ENCODE measurements at places on chromosomes 2 and 18.

- no peak for DNase-seq
Observed at GRCh38 chr2:94774851-94775250, 96.4 kb upstream of the TEKT4 start.

DNA sequence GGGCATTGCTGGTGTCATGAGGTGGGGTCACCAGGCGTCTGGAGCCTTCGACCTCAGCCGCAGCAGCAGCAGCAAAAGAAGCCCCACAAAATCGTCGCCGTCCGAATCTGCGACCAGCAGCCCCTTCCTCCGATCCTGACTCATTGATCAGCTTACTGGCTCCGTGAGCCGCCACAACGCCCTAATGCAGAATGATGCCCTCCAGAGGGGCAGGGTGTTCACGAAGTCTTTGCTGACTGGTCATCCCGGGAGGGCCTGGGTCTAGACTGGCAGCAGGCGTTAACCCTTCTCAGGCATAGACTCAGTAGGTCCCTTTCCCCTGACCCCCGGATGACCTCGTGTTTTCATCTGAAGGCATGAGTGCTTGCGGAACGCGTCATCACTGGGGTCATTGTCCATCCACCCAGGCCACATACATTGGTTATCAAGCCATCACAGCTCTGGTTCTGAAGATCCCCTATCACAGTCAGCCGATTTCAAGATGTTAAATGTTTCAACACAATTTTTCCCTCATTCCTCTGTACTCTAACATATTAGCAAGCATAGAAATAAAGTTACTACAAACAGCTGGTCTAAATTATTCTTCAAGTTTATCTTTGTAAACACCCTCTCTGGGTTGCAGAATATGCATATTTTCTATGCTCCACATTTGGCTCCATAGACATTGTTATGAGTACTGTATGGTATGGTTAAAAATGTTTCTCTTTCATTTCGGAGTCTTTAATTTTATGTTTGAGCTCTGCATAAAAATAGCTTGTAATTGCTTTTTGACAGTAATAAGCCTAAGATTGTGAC, 83.3 kb upstream of the SALL3 start:
- DNase-seq = no peak

DNA sequence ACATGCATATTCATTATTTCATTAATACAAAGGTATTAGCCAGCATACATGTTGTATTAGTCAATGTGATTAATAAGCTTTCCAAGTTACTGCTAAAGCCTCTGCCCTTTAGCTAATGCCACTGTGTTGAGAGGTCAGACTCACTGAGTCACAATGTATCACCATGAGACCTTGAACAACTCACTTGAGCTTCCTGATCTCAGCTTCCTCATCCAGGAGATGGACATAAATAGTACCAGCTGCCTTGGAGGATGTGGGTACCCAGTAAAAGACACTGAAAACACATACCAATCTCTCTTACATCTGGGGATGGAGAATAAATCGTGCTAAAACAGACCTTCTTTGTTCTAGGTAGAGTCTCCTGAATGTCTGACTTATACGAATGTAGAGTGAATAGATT, 224.6 kb downstream of the EPHA4 start:
- DNase-seq = no peak

DNA sequence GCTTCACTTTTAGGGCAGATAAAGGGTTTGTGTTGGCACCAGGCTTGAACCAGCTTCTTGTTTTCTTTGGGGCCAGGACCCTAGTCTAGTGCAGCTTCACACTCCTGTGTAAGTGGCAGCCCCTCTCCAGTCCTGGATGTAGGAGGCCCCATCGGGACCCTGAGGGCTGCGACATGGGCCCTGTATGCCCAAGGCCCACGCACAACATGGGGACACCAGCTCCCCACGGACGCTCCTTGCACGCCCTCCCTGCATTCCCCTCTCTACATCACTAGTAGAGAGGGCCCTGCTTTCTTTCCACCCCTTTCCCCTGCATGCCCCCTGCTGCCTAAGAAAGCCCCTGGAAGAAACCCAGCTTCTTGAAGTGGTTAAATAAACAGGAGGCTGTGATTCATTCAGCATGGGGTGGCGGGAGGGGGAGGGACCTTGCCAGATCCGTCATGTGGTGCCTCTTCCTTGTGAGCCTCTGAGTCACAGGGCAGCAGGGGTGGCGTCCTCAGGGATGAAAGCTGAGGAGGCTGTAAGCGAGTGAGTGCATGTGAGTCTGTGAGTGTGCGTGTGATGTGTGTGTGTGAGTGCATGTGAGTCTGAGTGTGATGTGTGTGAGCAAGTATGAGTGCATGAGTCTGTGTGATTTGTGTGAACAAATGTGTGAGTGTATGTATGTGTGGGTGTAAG, 42.5 kb downstream of the COPS8 start:
- DNase-seq = no peak

DNA sequence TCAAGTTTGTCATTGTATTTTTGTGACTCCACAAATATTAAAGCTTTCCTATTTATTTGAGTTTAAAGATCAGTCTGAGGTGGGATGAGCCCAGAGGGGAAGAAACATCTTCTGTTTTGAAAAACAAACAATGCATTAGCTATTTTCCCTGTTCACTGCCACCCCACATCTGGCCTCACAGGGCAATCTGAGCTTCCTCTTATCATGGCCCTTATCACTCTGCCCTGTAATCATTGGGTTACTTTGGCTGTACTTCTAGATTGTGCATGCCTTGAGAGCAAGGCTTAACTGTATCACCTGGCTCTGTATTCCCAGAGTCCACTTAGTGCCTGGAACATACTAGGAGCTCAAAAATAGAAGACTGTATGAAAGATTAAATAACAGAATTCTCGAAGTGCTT, 241.6 kb upstream of the NT5C1B start:
- no peak for DNase-seq

DNA sequence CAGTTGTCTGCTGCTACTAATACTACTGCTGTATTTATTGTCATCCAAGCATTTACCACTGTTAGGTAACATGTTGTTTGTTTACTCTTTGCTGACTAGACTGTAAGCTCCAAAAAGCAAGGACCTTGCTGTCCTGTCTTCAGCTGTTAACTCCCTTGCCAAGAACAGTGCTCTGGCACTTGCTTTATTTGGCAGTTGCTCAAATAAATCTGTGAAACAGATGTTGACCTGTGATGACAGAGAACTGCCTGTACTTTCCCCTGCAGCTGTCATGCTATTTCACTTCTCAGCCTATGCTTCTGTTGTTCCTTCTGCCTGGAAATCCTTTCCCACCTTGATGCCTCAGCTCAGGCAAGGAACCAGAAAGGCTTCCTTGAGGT, 181.2 kb downstream of the ATAD2B start:
- peak; percentile 13 for DNase-seq

- DNase-seq = peak; percentile 25
Observed at GRCh38 chr18:54181856-54182602, 42.4 kb downstream of the MBD2 start.

- DNase-seq = peak; percentile 9
Observed at GRCh38 chr2:120988700-120989511, 253.2 kb downstream of the GLI2 start.

- no peak for DNase-seq
Observed at GRCh38 chr2:60066096-60066839, 487.2 kb downstream of the BCL11A start.

GRCh38 chr2:207765547-207765946, 4.2 kb downstream of the FZD5 start:
- no peak for DNase-seq

DNA sequence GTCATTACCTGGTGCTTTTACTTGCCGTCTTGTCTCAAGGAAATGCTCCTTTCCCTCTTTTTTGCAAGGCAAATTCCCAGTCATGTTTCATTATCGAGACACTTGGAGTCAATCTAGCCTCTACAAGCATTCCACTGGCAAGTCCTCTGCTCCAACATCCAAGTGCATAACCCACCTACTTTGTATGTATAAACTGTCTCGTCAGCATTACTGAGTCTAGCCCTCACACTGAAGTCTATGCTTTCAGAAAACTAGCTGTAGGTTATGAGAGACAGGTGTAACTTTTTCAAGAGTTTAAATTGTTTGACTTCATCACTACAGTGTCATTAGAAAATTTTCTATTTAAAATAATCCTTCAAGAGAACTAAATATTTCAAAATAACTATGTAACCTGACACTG, 319.2 kb downstream of the NBAS start:
- no peak for DNase-seq

- no peak for DNase-seq
Observed at GRCh38 chr2:126890551-126891450, 7.9 kb upstream of the TEX51 start.

GRCh38 chr2:217774232-217774631, 228.6 kb downstream of the TNS1 start:
- no peak for DNase-seq

Measured in GM13977 (cell line).